ENCODE measurements at places on chromosomes 2 and 18.

- peak; percentile 80 for DNase-seq
Observed at GRCh38 chr18:57881818-57882413, 78.8 kb upstream of the ATP8B1 start.

- DNase-seq = no peak
Observed at GRCh38 chr18:48615566-48616401, 77.0 kb downstream of the CTIF start.

DNA sequence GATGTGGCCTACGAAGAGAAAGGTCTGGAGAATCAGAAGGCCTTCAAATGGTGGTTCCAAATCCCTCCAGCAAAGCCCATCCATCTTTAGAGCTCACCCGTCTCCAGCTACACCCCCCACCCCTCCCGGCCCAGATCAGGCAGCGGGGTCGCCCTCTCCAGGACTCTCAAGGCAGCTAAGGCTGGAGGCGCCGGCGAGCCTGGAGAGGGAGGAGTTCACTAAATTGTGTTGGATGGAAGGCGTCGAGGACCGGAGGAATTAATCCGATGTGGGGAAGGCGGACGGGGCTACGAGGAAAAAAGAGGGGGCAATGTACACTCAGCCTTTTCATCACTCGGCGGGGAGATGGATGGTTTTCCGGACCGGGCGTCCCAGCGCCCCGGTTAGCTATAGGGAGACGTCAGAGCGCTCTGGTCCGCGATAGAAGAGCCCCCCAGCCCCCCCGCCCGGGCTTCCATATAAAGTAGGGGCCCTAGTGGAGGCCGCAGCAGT is at the start of gene GRP:
GRP (plus strand) TSS at position 487 of the 492 bp plus-strand sequence. CDS start 108 bp downstream, outside the sequence.
- DNase-seq = no peak

DNA sequence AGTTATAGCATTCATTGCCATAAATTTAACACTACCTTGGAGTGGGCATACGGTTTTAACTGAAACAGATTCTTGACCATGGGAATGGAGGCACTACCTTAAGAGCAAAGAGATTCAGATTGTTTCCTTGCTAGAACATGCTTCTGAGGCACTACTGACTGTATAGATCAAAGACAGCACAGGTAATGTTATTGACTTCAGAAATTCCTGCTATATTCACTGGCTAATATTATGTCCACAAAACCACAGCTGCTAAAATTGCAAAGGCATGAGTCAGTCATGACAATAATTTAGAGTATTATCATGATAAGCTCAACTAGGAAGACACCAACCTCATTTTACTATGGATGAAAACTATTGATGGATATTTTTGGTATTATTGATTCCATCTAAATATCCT is 39.4 kb downstream of the SLC8A1 start:
- no peak for DNase-seq

DNA sequence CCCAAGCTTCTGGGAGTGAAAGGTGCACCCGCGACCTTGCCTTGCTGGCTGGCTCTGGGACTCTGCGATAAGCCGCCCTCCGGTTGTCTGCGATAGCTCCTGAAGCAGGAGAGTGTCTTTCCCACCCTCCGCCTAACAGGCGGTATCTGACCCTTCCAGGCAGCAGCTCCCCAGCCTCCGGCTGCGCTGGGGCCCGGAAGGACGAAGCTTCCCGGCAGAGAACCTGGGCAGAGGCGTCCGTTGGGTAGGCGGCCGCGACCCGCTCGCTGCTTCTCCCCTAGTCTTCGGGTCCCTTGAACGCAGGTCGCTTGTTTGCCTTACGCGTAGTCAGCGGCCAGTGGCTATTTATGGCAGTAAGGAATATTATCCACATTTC is 446 bp upstream of the RHBDD1 start:
- no peak for DNase-seq

DNA sequence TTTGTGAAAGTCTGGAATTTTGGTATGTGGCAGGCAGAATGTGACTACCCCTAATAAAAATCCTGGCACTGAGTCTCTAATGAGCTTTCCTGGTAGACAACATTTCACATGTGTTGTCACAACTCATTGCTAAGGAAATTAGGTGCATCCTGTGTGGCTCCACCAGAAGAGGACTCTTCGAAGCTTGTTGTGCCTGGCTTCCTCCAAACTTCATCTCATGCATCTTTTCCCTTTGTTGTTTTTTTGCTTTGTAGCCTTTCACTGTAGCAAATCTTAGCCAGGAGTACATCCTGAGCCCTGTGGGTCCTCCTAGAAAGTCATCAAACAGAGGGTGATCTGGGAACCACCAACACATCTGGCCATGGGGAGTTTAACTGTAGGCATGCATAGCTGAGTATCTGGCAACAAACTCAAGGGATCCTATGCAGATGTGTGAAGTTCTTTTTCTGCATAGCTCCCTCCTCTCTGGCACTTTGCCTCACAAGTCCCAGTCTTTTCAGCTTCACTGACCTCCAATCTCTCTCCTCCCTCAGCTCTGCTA is 42.1 kb upstream of the SERTAD2 start:
- peak; percentile 8 for DNase-seq

GRCh38 chr2:58035352-58035751 is 11.3 kb upstream of the VRK2 start:
- DNase-seq = no peak

GRCh38 chr18:49185623-49186022 is 234.9 kb upstream of the SMAD7 start:
- no peak for DNase-seq

GRCh38 chr2:28224648-28225472 is 167.8 kb upstream of the FOSL2 start:
- DNase-seq = peak; percentile 78
